ENCODE measurements at places on chromosomes 4 and X.

- DNase-seq: no peak
These were observed 34.8 kb downstream of the POLA1 start for GRCh38 chrX:24728530-24728929.

DNA sequence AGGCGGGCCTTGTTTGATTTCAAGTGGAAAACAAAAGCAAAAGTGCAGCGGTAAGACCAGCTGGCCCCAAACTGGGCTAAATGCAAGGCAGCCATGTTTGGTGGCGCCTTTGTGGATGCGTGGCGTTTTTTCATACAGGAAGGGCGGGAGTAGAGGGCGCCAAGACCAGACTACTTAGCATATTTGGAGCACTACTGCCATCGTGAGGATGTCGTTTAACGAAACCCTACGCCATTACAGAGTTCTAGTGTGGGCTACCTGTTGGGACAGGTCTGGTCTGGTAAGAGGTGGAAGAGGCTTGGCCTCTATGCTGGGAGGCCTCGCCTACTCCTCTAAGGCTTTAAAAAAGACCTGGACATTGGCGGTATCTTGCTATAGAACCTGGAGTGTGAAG is 230.7 kb upstream of the STK26 start:
- DNase-seq: no peak

DNA sequence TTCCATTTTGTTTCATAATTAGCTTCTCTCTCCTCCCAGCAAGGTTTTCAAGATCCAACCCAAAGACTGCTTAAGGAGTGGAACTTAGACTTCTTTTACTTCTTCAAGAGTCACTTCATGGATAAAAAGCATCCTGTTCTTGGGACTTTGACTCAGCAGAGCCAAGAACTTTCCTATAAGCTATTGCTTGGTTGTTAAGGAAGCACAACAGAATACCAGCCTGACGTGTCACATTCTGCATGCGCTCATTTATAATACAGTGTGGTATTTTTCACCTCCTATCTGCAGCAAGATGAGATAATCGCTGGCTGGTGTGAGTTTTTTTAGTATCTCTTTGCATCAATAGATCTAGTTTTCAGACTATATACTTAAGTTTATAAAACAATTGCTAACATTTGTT is 152.1 kb downstream of the PALLD start:
- DNase-seq: no peak

- no peak for DNase-seq
These were observed 109.6 kb downstream of the SHROOM4 start for GRCh38 chrX:50704360-50704759.

DNA sequence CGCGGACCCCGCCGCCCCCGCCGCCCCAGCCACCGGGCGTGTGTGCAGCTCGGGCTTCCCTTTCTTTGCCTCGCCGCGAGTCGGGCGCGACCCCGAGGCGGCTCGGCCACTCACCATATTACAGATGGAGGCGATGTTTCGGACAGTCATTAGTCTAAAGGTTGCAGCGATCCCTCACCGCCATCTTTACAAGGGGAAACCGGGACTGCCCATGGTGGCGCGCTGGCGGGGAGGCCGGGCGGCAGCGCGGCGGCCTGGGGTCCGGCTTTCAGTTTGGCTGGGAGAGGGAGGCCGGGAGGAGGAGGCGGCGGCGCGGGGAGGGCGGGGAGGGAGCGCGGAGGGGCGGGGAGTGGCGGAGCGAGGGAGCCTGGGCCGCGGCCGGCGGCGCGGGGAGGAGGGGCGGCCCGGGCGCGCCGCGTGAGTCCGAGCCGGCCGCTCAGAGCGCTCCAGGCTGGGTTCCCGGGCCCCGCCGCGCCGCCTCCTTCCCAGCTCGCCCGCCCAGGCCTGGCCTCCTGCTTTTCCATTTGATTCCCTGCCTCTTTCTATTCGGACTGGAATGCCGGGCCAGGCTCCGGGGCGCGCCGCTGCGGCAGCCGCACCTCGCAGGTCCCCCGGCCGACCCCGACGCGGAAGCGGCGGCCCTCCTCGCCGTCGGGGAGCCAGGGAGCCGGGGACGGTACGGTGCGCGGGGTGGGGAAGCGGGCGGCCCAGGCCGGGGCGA is at the start of gene USP46:
USP46 (minus strand) TSS at position 301 of the 721 bp plus-strand sequence; CDS start at position 150, 151 bp downstream.
- peak; percentile 14 for DNase-seq

DNA sequence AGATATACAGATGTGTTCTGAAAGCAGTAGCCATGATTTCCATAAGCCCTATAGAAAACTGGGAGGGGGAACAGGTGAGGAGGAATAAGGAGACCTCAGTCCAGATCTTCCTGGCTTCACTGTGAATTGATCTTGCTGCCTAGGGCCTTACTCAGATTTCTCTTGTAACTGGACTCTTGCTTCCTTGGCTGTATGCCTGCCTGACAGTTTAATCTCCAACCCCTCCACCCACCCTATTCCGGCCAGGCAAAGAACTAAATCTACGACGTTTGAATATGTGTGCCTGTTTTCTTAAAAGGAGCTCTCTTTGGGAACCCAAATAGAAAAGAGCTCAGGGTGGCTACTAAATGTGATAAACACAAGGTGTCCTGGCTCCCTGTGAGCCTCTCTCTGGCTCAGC is 173.0 kb downstream of the GPC3 start:
- no peak for DNase-seq

- no peak for DNase-seq
These were observed 15.0 kb downstream of the APELA start for GRCh38 chr4:164892018-164892417.

- DNase-seq: no peak
These were observed 60.5 kb upstream of the CITED1 start for GRCh38 chrX:72366178-72366577.
